ENCODE measurements at places on chromosomes 6 and 20.

GRCh38 chr20:33864324-33864963 is 53.3 kb downstream of the CHMP4B start:
- DNase-seq = no peak
- H3K27me3 ChIP-seq = no peaks in the 10 kb centered on the region
- no peak overlapping the region for H3K27ac ChIP-seq
- no peaks in the 10 kb centered on the region for H3K36me3 ChIP-seq

GRCh38 chr6:113182370-113183141 is 674.6 kb upstream of the MARCKS start:
- H3K4me3 ChIP-seq = no peak overlapping the region
- H3K4me1 ChIP-seq = no peaks in the 10 kb centered on the region
- no peak overlapping the region for H3K27ac ChIP-seq
- no peak for DNase-seq

GRCh38 chr20:44732327-44732726 is 13.3 kb upstream of the KCNK15 start:
- no peak for DNase-seq
- H3K36me3 ChIP-seq = no peaks in the 10 kb centered on the region
- H3K4me3 ChIP-seq = no peak overlapping the region
- peaks cover 25% of the 10 kb centered on the region for H3K4me1 ChIP-seq
- no peaks in the 10 kb centered on the region for H3K27me3 ChIP-seq

DNA sequence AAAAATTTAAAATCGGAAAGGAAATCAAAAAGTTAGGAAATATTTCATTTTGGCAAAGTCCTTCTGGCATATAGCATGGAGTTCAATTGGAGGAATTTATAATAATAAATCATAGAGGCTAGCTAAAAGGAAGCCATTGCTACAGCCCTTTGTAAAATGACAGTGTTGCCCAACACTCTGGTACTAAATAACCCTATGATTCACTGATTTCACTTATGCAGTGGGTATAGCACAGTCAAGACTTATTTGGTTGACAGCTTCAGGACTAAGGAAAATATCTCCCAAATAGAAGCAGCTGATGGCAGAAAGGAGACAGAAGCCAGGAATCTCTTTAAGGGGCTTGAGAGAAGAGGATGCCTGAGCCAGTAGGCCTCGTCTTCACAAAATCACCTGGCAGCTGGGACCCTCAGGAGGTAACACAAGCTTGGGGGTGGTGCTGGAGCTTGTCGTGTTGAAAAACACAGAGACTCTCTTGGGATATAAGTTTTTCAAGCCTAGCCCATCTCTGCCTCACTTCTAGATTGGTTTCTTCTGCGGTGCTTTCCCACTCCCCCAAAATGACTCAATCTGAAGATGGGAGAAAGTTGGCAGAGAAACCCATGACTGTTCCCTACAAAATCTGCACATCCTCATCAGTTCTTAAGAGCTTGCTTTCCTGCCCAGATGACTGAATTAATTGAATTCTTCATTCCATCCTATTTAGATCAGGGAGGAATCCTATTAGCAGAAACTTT is 38.4 kb upstream of the EYA4 start:
- no peaks in the 10 kb centered on the region for H3K4me1 ChIP-seq
- no peak for DNase-seq
- no peak overlapping the region for H3K27ac ChIP-seq
- no peaks in the 10 kb centered on the region for H3K36me3 ChIP-seq

GRCh38 chr6:7628909-7629308 is 38.9 kb downstream of the SNRNP48 start:
- no peak overlapping the region for H3K4me3 ChIP-seq
- H3K27me3 ChIP-seq = peaks cover 4% of the 10 kb centered on the region
- no peaks in the 10 kb centered on the region for H3K36me3 ChIP-seq
- DNase-seq = no peak
- H3K27ac ChIP-seq = no peak overlapping the region

DNA sequence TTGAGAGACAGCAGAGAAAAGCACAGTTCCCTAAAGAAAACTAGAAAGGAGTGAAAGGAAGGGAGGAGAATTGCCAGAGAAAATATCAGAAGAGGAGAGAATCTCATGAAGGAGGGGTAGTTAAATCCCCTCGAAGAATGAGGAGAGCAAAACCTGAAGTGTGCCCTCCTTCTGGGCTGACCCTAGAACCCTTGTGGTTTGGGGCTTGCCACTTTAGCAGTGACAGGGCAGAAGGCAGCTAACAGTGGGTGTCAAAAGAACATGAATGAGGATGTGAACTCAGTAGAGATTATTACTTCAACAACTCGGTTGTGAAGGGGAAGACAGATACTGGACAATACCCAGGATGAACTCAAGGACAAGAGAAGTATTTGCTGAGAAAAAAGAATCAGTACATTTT is 73.6 kb downstream of the RALGAPA2 start:
- H3K27ac ChIP-seq = no peak overlapping the region
- H3K4me1 ChIP-seq = no peaks in the 10 kb centered on the region
- no peaks in the 10 kb centered on the region for H3K27me3 ChIP-seq
- H3K36me3 ChIP-seq = peaks cover 17% of the 10 kb centered on the region
- no peak for DNase-seq
- no peak overlapping the region for H3K4me3 ChIP-seq

GRCh38 chr6:160967833-160968232 is 23.7 kb upstream of the MAP3K4 start:
- H3K4me3 ChIP-seq = no peak overlapping the region
- no peaks in the 10 kb centered on the region for H3K36me3 ChIP-seq
- peaks cover 14% of the 10 kb centered on the region for H3K27me3 ChIP-seq
- H3K27ac ChIP-seq = no peak overlapping the region
- no peaks in the 10 kb centered on the region for H3K4me1 ChIP-seq

All from activated CD8-positive, alpha-beta T cell treated with anti-CD3 and anti-CD28 coated beads for 36 hours (primary cell).